NCI-H187 treated with DMSO at 0.1 percent for 48 hours (cell line): ENCODE measurements at places on chromosomes 3 and 15.

DNA sequence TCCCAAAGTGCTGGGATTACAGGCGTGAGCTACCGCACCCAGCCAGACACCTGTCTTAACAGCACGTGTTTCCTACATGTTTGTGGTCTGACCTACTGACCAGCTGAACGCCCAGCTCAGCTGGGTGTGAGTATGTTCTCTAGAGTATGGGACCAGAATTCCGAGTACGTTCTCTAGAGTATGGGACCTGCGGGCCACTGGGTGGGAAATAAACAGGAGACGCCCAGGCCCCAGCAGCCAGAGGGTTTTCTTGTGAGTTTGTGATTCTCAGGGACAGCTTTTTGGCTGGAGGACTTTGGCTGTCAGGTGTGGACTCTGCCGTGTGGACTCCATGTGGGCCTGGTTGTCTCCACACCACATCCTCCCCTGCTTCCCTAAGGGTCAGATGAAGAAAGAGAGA is 87.3 kb downstream of the CHRD start:
- no peak for DNase-seq

- DNase-seq: no peak
These were observed 33.1 kb downstream of the ASB7 start for GRCh38 chr15:100635406-100636071.

GRCh38 chr3:189132231-189132671 is 39.5 kb upstream of the TPRG1 start:
- no peak for DNase-seq

GRCh38 chr15:21268436-21268940 is 171.8 kb downstream of the POTEB3 start:
- no peak for DNase-seq

- DNase-seq: no peak
These were observed 66.6 kb upstream of the ARL8B start for GRCh38 chr3:5055357-5056110.

GRCh38 chr3:150264561-150265279 is 143.4 kb upstream of the TSC22D2 start:
- DNase-seq: no peak

DNA sequence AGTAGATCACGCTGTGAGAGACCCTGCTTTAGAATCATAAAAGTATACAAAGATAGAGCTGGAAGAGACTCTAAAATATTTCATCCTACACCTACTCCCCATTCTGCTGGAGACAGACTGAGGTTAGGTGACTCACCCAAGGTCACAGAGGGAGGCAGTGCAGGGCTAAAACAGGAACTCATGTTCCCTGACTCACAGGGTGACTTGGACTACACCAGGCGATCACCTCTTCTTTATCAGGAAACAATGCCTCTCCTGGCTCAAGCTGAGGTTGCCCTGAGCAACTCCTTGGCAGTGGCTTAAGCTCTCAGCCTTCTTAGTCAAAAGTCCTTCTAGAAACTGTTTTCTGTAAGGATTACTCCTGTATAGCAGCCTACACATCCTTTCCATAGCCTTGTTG is 26.4 kb upstream of the TNFAIP8L3 start:
- no peak for DNase-seq

- DNase-seq: no peak
These were observed 6.1 kb upstream of the PLSCR4 start for GRCh38 chr3:146256851-146257486.

DNA sequence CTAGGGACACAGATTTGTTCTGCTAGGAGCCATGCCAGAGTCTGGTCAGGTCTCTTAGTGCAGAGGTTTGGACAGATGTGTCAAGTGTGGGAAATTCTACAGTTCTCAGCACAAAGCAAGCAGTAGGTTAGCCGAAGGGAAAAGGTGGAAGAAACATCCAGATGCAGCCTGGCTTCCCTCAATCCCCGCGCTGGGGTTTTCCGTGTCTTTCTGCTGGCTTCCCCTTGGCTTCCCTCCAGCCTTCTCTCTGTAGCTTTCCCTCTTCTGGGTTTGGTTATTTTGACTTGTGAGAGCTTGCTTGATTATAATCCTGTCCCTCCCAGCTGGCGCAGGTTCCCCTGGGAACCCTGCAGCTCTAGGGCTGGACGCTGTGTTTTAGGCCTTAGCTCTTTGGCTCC is 4.1 kb downstream of the TF start:
- no peak for DNase-seq

DNA sequence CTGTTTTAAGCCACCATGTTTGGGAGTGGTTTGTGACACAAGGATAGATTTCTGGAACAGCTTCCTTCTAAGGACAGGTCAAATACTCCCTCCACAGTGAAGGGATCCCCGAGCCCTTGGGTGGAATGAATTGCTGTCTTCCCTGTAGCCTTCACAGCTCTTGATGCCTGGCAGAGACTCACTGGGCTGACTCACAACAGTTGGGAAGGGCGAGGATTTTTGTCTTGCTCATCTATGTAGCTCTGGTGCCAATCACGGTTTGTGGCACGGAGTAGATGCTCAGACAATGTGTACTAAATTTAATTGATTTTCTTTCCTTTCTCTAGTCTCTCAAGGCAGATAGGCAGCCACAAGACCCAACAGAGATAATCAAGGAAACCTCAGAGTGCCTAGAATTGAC is 27.0 kb downstream of the CRYGS start:
- no peak for DNase-seq

DNA sequence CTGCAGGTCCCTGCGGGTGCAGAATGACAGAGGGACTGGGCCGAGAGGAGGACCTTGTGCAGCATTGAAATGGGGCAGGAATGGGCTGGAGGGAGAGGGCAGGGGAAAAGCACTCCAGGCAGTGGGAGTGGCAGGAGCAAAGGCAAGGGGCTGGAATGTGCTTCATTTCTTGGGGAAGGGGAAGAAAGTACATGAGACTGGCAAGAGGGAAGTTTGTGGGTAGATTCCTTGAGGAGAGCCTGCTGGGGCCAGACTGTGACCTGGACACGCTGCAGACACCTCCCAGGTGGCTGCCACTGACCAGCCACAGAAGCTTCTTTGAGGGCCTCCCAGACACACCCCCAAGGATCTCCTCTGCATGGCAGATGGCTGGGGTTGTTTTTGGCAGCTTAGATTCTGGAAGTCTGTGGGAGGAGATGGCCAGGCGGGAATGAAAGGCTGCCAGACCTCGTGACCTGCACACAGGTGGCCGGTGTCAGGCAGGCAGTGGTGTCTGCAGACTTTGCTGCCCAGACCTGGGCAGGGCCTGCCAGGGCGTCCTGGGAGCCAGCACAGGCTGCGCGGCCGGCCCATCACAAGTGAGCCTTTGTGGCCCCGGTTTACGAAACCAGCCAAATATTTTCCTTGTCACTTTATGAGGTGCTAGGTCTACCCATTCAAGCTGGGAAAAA is 53.1 kb downstream of the SPSB4 start:
- DNase-seq: no peak

DNA sequence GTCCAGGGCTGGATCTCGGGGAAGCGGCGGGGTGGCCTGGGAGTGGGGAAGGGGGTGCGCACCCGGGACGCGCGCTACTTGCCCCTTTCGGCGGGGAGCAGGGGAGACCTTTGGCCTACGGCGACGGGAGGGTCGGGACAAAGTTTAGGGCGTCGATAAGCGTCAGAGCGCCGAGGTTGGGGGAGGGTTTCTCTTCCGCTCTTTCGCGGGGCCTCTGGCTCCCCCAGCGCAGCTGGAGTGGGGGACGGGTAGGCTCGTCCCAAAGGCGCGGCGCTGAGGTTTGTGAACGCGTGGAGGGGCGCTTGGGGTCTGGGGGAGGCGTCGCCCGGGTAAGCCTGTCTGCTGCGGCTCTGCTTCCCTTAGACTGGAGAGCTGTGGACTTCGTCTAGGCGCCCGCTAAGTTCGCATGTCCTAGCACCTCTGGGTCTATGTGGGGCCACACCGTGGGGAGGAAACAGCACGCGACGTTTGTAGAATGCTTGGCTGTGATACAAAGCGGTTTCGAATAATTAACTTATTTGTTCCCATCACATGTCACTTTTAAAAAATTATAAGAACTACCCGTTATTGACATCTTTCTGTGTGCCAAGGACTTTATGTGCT is 527 bp downstream of the B2M start:
- no peak for DNase-seq

DNA sequence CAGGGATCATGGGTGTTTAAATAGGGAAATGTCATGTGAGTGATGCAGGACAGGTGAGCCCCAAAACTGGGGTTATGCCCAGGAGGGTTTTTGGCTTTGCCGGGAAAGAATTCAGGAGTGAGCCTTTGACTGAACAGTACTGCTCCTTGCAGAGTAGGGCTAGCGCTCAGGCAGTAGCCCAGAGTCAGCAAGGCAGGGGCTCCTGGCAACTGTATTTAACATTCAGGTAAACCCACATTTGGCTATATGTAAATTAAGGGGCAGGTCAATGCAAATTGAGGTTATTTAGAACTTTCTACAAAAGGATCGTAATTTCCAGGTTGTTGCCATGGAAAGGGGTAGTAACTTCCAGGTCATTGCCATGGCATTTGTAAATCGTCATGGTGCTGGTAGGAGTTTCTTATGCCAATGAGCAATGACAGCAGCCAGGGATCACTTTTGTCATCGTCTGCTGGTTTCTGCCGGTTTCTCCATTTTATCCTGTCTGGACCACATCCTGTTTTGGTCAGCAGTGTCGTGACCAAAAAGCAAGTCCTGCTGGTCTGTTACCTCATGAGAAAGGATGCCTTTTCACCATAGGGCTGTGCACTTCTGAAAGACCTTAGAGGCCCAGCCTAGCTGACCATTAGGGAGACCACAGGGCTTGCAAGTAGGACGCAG is 24.3 kb downstream of the MTHFS start:
- no peak for DNase-seq

DNA sequence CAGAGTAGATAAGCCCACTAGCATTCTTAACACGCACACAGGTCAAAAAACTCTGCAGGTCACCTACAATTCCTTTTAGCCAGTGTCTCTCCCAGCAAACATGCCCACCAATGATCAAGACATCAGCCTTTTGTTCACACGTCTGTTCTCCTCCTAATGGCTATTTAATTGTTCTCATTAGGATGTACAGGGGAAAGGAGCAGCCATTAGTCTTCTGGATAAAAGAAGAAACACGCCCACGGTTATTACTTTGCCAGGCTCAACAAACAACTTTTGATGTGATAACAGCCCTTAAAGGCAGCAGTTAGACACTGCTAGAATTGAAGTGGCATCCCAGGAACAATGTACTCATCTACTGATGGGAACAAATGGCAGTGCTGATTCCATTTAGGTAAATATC is 108.8 kb downstream of the NTRK3 start:
- DNase-seq: no peak

DNA sequence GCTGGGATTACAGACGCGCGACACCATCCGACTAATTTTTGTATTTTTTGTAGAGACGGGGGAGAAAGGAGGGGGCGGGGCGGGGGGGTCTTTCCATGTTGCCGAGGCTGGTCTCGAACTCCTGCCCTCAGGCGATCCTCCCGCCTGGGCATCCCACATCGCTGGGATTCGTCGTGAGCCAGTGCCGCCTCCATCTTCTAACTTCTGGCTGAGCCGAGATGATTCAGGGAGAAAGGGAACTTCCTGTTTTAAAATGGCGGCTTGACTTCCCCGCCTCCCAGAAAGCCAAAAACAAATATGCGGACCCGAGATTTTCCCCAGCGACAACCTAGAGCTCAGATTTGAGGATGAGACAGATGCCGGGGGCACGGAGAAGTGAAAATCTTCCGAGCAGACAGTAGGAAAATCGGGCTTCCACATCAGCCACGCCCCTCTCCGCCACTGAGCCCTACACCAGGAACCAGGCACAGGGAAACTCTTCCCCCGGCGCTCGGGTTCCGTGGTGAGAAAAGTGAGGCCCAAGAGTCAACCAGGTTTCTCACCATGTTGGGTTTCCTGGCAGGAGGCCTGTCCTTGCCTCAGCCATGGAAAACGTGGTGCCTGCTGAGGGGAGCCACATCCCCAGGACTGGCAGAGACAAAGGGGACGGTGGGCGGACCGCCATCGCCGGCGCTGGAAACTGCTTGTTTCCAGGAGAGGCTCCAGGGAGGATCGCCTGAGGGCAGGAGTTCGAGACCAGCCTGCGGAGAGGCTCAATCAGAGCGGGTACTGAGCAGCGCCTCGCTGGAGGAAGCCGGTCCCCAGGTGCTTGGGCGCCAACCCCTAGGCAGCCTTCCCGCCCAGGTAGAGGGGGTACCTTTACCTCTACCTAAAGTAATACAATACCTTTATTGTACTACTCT is 18.7 kb downstream of the CHST14 start:
- DNase-seq: no peak

DNA sequence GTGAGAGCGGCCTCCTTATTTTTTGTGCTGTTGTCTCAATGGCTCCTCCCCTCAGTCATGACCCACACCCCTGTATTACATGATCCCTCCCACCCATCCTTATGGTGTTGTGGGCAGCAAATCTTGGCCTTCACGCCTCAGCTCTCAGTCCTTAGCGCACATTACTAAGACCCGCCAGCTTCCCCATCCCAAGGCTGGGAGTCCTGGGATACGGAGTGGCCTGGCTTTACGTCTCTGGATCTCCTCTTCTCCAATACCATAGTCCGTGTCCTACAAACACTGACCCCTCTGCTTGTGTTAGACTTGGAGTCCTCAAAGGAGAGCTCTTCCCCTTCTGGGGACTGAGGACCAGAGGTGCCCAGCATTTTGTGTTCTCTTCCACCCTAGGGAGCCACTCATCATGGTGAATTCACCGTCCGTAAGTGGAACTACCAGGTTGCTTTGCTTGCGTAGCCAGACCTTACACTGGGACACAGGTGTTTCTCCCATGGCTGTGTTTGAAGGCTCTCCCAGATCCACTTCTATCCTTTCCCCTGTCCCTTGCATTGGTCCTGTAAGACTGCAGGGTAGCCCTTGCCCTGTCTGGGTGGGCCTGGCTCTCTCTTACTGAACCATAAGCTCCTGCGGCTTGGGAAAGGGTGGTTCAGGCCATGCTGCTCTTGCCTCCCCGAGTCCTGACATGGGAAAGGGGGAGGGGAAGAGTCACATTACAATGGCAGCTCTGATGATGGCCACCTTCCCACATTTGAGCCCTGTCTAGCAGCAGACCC is 13.6 kb downstream of the GRM2 start:
- DNase-seq: no peak

GRCh38 chr3:194489736-194490612 is 3.2 kb upstream of the ATP13A3 start:
- no peak for DNase-seq

- no peak for DNase-seq
These were observed 240.4 kb upstream of the TBL1XR1 start for GRCh38 chr3:177437513-177438337.

- DNase-seq: no peak
These were observed 143.4 kb downstream of the EEFSEC start for GRCh38 chr3:128296469-128297251.

DNA sequence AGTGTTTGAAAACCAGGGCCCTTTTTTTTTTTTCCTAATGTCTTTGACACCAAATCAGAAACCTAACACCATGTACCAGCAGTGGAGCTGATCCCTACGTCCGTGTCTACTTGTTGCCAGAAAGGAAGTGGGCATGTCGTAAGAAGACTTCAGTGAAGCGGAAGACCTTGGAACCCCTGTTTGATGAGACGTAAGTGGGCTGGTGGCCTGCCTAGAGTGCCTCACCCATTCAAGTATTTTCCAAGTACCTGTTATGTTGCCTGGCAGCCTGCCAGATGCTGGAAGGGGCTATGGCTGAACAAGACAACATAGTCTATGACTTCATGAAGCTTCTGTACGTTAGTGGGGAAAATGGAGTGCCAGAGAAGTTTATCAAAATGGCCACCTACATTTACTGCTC is 39.7 kb downstream of the ESYT3 start:
- peak; percentile 9 for DNase-seq

- no peak for DNase-seq
These were observed 149.3 kb upstream of the SLC2A2 start for GRCh38 chr3:171175741-171176234.

GRCh38 chr15:94052711-94053110 is 178.7 kb upstream of the MCTP2 start:
- no peak for DNase-seq

- DNase-seq: no peak
These were observed 858 bp upstream of the SACM1L start for GRCh38 chr3:45688194-45688881.

- DNase-seq: no peak
These were observed 12.8 kb downstream of the LRRC28 start for GRCh38 chr15:99264125-99264524.
